Osteocyte (in vitro differentiated cells): ENCODE measurements at places on chromosomes 12 and 14. TPM values are rescaled to one million over a fixed set of nuclear protein-coding genes. Genes with fewer than 3 reads are reported as not detected.

DNA sequence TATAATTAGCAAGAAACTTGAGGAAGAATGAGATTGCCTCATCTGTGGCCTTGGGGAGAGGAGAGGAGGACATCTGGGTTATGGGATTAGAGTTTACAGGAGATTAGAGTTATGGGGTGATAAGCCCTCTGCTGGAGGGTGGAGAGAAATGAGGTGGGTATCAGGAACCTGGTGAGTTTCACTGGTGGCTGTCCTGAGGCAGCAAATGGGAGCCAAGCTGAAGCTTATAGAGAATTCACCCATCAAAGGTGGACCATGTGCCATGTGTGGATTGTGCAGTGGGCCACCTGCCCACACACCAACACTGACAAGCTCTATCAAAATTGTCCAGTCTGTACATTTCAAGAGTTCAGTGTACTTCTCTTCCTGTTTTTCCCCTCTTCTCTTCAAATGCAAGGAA, 135.3 kb downstream of the AEBP2 start:
- no peak for DNase-seq

DNA sequence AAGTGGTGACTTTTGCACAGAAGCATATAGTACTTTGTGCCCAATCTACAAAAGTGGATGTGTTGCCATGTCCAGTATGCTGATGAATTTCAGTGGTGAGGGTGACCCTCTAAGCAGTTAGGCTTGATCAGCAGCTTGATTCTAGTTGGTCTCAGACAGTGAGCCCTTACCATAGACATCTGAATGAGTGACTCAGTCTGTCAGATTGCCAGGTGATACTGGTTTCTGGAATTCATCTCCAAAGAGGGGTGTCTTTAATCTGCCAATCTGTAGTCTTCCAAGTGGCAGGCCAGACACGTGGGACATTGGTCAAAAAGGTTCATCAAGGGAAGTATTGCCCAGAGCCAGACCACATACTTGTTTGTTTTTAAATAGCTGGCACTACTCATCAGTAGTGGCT, 187.4 kb upstream of the SLC16A7 start:
- DNase-seq: no peak

DNA sequence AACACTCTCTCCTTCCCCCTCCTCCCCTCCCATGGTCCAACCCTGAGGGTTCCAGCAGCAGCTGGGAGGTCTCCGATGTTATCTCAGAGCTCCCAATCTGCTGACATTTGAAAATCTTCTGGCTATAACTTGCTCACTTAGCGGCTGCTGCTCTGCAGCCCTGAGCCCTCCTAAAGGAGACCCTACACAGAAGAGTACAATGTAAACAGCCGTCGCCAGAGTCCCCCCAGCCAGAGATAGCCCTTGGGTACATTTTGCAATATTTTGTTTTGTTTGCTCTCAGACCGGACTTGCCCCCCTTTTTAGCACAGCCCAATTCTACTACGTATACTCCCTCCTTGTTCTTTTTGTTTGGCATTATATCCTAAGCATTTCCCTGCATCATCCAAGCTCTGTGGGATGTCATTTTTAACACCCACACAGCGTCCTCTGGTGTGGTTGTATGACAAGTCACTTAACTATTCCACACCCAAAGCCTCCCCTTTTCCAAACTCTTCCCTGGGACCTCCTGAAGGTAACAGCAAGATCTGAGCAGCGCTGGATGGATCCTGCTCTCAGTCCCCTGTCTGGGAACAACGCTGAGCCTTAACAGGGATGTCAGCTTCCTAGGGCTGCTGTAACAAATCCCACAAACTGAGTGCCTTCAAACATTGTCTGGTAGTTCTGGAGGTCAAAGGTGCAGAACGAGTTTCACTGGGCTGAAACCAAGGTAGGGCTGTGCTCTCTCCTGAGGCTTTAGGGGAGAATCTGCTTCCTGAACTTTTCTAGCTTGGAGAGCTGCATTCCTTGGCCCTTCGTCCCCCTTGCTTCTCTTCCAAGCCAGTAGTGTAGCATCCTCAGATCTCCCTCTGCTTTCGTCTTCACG, 25.3 kb upstream of the TCL1B start:
- no peak for DNase-seq

DNA sequence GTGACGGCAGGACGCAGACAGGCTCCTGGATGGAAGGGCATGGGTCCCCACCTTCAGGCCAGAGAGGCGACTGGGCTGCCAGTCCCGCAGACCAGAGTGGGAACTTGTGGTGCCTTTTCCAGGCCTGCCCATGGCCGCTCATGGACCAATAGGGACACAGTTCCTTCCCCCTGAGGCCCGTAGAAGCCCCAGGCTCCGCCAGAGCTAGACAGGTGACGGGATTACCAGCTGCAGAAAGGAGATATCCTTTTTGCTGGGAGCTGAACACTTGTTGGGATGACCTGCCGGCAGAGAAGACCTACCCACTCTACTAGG, 73.6 kb upstream of the RASSF8 start:
- no peak for DNase-seq

- no peak for DNase-seq
Observed at GRCh38 chr12:132178801-132179401, 34.6 kb downstream of the NOC4L start.

GRCh38 chr12:98387444-98387843, 127.9 kb upstream of the TMPO start:
- DNase-seq: no peak

Gene AGAP2
- 2.4 and 2.6 TPM in 2 replicates for total RNA-seq

Gene PZP
- total RNA-seq: not detected in 2 replicates

Gene SPRING1
- 36.9 and 37.7 TPM in 2 replicates for total RNA-seq
